Pulmonary artery endothelial cell (primary cell): ENCODE measurements at places on chromosomes 7 and 10. TPM values are rescaled to one million over a fixed set of nuclear protein-coding genes. Genes with fewer than 3 reads are reported as not detected.

The SH2D4B gene
- total RNA-seq: under 0.01 TPM in 1 of 2 replicates, not detected in the other

The OR2A42 gene
- total RNA-seq: under 0.01 TPM in 1 of 2 replicates, not detected in the other

The DNA2 gene
- 8.1 and 11.1 TPM in 2 replicates for total RNA-seq

The CPA2 gene
- not detected in 2 replicates for total RNA-seq

The CRHR2 gene
- total RNA-seq: not detected in 2 replicates

The TAS2R3 gene
- total RNA-seq: 0.46 and 1.3 TPM in 2 replicates

The BEND7 gene
- total RNA-seq: 13.9 and 16.5 TPM in 2 replicates

The MSMB gene
- not detected in 2 replicates for total RNA-seq

The TAS2R41 gene
- total RNA-seq: not detected in 2 replicates

The ZNF398 gene
- total RNA-seq: 4.9 and 5.9 TPM in 2 replicates

The MRPS17 gene
- 20.9 and 32.6 TPM in 2 replicates for total RNA-seq

The SPAM1 gene
- total RNA-seq: not detected in 2 replicates

The GJC3 gene
- not detected in 2 replicates for total RNA-seq

The LRRTM3 gene
- not detected in 2 replicates for total RNA-seq

The MYL10 gene
- total RNA-seq: not detected in 2 replicates

The ABCC2 gene
- 0.66 and 0.99 TPM in 2 replicates for total RNA-seq

The NUTM2A gene
- 0.07 and 0.35 TPM in 2 replicates for total RNA-seq

The PALD1 gene
- 53.7 and 90.4 TPM in 2 replicates for total RNA-seq

The SPDYE5 gene
- not detected in 2 replicates for total RNA-seq

The ERVW-1 gene
- not detected in 2 replicates for total RNA-seq

The DNAJC9 gene
- total RNA-seq: 44.1 and 63.5 TPM in 2 replicates

The NXPH1 gene
- total RNA-seq: not detected in 2 replicates

The EBLN1 gene
- not detected in 2 replicates for total RNA-seq

The JAZF1 gene
- 5.5 and 6.0 TPM in 2 replicates for total RNA-seq

The MKI67 gene
- 16.4 and 36.2 TPM in 2 replicates for total RNA-seq

The PDE6C gene
- total RNA-seq: not detected in 2 replicates

The ZFYVE27 gene
- total RNA-seq: 16.0 and 20.8 TPM in 2 replicates

The PKD2L1 gene
- total RNA-seq: not detected in 2 replicates

The AGAP5 gene
- total RNA-seq: 1.1 and 1.8 TPM in 2 replicates

The TMEM196 gene
- total RNA-seq: not detected in 2 replicates

The ABCB4 gene
- 0.11 TPM in 1 of 2 replicates, not detected in the other for total RNA-seq

The MMP21 gene
- 0.07 TPM in 1 of 2 replicates, not detected in the other for total RNA-seq

The CYP2W1 gene
- total RNA-seq: not detected in 2 replicates

The TRIM73 gene
- total RNA-seq: 0.67 and 0.73 TPM in 2 replicates

The ST8SIA6 gene
- total RNA-seq: 0.53 and 0.79 TPM in 2 replicates
